NB4 (cell line): ENCODE measurements at places on chromosomes 5 and 9.
A peak's percentile ranks its signal among the peaks of the same experiment; 100 is the strongest.

- DNase-seq = no peak
These were observed 19.1 kb downstream of the CREBRF start for GRCh38 chr5:173075137-173075843.

GRCh38 chr9:5593904-5594303 is 35.0 kb upstream of the RIC1 start:
- peak; percentile 27 for DNase-seq

GRCh38 chr5:98621821-98622220 is 151.6 kb upstream of the RGMB start:
- no peak for DNase-seq

- DNase-seq = no peak
These were observed 102.7 kb upstream of the EFNA5 start for GRCh38 chr5:107773479-107773878.

DNA sequence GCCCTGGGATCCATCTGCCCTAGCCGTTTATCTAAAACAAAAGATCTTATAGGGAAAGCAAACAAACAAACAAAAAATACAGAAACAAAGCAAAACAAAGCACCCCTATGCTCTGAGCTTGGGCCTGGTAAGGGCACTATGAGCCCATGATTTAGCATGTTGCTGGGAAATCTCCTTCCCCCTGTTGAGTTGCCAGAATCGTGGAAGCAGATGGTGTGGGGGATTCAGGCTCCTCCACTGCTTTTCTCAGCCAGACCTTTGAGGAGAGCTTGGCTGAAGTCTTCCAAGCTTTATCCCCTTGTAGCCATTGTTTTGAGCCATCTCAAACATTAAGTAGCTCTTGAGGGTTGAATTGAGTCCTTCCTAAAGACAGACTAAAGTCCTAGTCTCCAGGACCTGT is 29.9 kb downstream of the TMC1 start:
- no peak for DNase-seq

- no peak for DNase-seq
These were observed 23.2 kb downstream of the PTPN3 start for GRCh38 chr9:109474944-109475343.

- no peak for DNase-seq
These were observed 26.5 kb downstream of the CD74 start for GRCh38 chr5:150386024-150386855.
